A549 treated with dexamethasone at 1 μM for 4 hours (cell line): ENCODE measurements at places on chromosomes 2 and 18. TPM values are rescaled to one million over a fixed set of nuclear protein-coding genes. Genes with fewer than 3 reads are reported as not detected.

The WDR54 gene
- total RNA-seq = 75.2 to 80.4 TPM (median 77.7 TPM) in 5 replicates

The PDE1A gene
- total RNA-seq = 0.17 to 0.33 TPM (median 0.26 TPM) in 5 replicates

The ATF2 gene
- 15.3 to 24.3 TPM (median 21.6 TPM) in 5 replicates for total RNA-seq

The IL1F10 gene
- not detected in 5 replicates for total RNA-seq

The DBI gene
- total RNA-seq = 397 to 534 TPM (median 405 TPM) in 5 replicates

The VWA3B gene
- total RNA-seq = 0.12 to 0.24 TPM (median 0.19 TPM) in 3 of 5 replicates, not detected in the others

The RAMP1 gene
- 0.14 TPM in 1 of 5 replicates, not detected in the others for total RNA-seq

The C2orf78 gene
- not detected in 5 replicates for total RNA-seq
